Activated CD4-positive, alpha-beta memory T cell treated with anti-CD3 and anti-CD28 coated beads for 36 hours (primary cell): ENCODE measurements at places on chromosomes 2 and 18.
A peak's percentile ranks its signal among the peaks of the same experiment; 100 is the strongest.

DNA sequence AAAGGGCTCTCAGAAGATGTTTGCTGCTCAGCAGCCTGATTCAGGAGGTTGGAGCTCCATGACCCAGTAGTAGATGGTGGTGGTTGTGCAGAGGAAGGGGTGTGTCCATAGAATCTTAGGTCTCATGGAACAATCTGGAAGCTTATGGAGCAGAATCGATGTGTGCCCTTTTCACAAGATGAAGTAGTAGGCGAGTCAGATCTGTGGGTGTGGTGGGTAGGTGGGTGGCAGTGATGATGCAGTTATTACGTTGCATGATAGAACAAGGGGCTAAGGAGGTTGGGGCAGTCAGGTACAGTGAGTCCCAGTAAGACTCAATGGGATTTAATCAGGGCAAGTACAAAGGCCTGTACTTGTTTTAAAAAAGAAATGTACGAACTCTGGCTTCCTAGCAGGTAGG lies 9.1 kb downstream of the TET3 start:
- DNase-seq = peak; percentile 47

- DNase-seq = no peak
Measured at GRCh38 chr2:64931246-64932115, 57.7 kb upstream of the SLC1A4 start.

DNA sequence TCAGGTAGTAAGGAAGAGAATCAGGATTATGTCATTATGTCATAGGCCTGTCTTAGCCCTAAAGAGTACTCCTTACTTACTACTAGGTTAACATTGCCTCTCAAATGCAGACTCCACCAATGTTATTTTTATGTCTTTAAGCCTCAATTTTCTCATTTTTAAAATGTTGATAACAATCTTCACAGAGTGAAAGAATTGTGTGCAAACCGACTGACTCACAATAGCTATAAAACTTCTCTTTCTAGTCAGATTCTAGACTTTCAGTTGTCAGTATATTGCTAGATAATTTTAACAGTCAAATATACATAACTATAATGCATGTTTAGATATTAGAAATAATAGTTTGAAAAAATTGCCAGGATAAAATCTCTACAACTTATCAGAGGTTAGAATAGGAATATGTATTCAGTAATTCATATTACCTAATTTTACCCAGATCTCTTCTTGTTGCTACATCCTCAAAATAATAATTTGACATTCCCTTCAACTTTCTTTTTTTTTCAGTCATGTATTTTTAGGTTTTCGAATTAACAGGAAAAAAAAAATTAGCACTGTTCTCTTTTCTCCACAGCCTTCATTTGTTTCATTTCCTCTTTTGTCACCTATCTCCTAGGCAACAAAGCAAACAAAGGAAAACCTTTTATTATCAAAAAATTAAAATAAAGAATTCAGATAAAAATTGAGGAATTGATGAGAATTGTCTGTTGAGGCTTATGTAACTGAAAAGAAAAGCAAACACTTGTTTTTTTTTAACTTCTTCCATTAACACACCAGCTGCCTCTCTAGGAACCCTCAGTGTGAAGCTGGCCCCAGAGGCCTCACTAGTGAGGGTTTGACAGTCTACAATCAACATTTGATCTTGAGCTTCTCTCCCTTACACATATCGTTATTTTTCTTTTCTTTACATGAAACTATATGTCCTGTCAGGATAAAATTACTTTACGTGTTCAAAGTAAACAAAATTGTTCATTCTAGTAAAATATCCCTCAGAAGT lies 279.0 kb downstream of the CALCRL start:
- DNase-seq = no peak

- no peak for DNase-seq
Measured at GRCh38 chr18:79888016-79888415, 63.4 kb downstream of the SLC66A2 start.

GRCh38 chr2:201532686-201533304 lies 81.3 kb downstream of the STRADB start:
- DNase-seq = peak; percentile 13

- no peak for DNase-seq
Measured at GRCh38 chr18:77298172-77298571, 48.5 kb downstream of the GALR1 start.

GRCh38 chr18:48735681-48736255 lies 196.9 kb downstream of the CTIF start:
- DNase-seq = no peak

- no peak for DNase-seq
Measured at GRCh38 chr18:74760026-74760425, 162.4 kb downstream of the ZNF407 start.

DNA sequence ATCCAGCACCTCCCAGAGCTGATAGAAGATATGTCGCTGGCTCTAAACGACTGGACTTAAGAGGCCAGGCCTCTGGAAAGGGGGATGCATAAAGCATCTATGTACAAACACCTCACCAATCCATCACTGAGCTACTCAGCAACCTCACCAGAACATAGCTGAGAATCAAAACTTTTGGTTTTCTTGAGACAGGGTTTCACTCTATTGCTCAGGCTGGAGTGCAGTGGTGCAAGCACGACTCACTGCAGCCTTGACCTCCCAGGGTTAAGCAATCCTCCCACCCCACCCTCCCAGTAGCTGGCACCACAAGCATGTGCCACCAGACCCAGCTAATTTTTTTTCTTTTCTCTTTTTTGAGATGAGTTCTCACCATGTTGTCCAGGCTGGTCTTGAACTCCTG lies 62.9 kb upstream of the MSH6 start:
- peak; percentile 18 for DNase-seq
